ENCODE measurements at places on chromosomes 5 and 9.

DNA sequence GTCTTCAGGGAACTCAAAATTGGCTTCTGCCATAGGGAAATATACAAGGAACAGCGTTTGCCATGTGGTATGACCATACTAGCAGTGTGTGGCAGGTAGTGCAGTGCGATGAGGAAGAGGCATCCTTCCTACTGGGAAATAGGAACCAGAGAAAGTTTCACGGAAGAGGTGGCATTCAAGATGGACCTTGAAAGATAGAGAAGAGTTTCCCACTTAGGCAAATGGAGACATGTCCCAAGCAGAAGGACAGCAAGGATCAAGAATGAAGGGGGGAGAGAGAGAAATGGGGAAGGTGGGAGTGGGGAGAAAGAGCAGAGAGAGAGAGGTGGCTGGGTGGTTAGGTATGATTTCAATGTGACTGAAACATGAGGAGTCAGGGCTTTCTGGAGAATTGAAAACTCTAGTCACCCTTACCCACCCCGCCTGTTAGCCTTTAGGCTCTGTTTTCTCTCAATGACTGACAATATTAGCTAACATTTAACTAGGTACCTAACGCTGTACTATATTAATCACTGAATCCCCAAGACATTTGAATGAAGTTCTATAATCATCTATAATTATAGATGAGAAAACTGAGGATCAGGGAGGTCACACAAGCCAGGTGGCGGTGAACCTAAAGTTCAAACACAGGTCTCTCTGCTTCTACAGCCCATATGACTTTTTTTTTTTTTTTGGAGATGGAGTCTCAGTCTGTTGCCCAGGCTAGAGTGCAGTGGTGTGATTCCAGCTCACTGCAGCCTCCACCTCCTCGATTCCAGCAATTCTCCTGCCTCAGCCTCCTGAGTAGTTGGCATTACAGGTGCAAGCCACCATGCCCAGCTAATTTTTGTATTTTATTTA lies 171.3 kb downstream of the NR3C1 start:
- no peak for DNase-seq

DNA sequence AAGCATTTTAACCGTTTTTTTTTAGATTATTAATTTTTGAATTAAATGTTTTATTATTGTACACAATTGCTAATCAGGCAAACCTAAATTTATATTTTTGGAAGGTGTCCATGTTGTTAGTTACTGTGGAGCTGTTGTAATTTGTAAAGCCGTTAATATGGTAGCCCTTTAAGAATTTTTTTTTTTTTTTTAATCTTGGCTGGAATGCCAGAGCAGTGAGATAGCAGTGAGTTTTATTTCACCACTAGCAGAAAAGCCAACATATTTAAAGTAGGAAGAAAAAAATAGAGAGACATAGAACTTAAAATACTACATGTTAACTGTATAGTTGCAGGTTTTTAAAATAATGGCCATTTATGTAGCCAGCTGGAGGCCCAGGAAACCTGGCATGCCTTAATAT lies 35.3 kb upstream of the RNF20 start:
- DNase-seq: no peak

DNA sequence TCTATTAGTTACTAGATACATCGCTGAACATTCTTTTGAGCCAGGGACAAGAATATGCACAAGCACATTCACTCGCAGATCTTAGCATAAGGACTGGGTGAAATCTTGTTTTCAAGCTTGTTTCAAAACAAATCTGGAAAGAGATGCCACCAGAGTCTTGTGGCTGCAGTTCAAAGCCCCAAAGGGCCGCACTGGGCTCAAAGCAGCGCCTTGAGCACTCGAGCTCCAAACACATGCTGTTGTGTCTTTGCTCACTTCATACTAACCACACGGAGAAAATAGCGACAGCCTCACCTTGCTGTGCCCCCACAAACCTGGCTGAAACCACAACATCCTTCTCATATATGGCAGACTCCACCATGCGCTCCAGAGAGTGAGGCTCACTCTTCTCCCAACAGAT lies 34.2 kb upstream of the IL7R start:
- DNase-seq: no peak

DNA sequence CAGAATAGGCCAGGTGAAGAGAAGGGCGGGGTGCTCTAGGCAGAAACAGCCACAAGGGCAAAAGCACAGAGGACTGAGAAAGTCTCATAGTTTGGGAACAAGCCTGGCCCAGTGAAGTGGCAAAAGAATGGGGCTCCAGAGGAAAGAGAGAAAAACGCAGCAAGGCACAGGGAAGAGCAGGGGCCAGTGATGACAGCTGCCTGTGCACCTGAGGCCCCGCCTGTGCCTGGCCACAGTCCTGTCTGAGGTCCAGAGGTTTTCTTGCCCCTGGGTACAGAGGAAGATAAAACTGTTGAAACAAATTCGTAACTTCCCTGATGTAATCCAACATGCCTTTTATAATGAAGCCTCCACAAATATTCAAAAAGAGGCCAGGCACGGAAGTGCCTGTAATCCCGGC lies 22.0 kb downstream of the FRRS1L start:
- DNase-seq: no peak

- DNase-seq: no peak
Measured at GRCh38 chr5:1096838-1097237, 15.0 kb downstream of the SLC12A7 start.

- DNase-seq: no peak
Measured at GRCh38 chr9:9352877-9353481, 1259.8 kb downstream of the PTPRD start.

DNA sequence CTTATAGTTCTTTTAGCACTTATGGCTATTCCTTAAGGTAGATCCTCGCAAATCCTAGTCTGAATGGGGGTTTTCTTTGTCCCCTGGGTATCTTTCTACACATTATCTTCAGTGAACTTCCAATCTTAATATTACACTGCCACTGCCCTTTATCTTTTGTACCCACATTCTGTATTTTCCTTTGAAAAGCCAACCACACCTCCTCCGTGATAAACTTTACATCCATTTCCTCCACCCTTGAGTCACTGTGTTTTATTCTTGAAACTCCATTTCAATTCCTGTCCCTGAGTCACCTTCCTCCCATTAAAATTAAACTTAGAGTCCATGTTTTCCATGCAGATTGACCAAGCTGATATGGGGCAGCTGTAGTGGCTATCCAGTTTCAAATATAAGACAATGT lies 43.2 kb upstream of the RICTOR start:
- DNase-seq: no peak

- DNase-seq: no peak
Measured at GRCh38 chr9:77013206-77013931, 6.1 kb upstream of the FOXB2 start.

GRCh38 chr5:157434096-157434495 lies 25.9 kb upstream of the NIPAL4 start:
- DNase-seq: no peak

- no peak for DNase-seq
Measured at GRCh38 chr9:127187231-127187956, 65.0 kb upstream of the ANGPTL2 start.

- no peak for DNase-seq
Measured at GRCh38 chr9:32413424-32413823, 29.0 kb downstream of the ACO1 start.

GRCh38 chr5:157106630-157107461 lies 2.0 kb downstream of the HAVCR2 start:
- DNase-seq: no peak

DNA sequence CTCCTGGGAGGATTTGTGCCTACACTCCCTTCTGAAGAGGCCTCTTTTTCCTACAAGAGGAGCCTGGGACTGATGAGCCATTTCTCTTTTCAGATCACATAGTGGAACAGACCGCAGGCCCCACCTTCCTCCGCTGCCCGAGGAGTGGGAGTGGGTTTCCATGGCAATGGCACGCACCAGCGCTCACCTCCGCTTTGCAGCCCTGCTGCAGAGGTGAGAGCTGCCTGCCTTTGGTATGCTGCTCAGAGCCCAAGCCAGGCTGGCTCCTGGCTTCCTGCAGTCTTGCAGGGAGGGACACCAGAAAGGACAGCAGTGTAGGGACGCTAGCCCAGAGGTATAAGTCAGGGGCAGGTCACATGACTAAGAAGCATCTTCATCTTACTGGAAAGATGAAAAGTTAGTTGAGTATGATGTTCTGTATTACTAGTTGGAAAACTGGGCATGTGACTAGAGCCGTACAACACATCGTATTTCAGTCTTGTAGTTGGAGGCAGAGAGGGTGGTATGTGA lies 12.4 kb downstream of the PTTG1 start:
- no peak for DNase-seq

DNA sequence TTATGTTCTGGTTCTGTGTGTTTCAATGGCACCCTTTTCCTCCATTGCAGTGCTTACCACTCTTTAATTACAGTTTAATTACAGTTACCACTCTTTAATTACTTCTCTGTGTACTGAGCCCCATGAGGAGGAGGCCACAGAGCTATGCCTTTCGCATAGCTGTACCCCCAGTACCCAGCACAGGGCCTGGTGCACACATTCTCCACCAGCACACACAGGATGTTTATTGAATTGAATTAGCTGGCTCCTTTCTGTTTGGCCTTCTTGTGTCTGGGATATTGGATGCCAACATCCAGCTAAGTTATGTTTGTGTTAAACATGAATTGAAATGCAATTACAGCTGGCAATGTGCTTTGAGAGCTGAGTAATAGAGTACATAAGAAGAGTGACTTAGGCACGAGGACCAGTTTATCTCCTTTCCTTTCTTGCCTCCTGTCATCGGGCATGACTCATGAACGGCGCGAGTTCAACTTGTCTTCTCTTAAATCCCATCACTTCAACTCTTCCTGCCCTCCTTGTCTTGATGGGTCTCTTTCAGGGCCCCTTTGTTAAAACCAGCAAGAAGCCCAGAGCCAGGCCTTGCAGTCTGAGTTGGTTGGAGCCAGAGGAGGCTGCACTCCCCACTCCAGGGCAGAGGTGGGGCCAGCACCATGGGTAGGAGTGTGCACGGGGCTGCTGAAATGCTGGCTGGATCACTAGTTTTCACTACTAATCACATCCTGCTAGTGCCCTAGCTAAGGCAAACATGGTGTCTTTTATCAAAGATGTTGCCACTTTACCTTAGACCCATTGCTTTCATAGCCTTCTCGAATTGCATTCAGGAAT lies 37.4 kb downstream of the MVB12B start:
- no peak for DNase-seq

GRCh38 chr9:37301042-37301853 lies 121.2 kb upstream of the GRHPR start:
- no peak for DNase-seq

GRCh38 chr9:74083681-74084433 lies 413.3 kb upstream of the RORB start:
- DNase-seq: no peak

Measured in activated CD4-positive, CD25-positive, alpha-beta regulatory T cell treated with anti-CD3 and anti-CD28 coated beads, Interleukin-2, amount 50 U/mL, for 16 hours (primary cell).